Coronary artery (tissue), 2 donors: ENCODE measurements at places on chromosomes 2 and 18.

- DNase-seq, result no peak
These were observed 445.5 kb downstream of the ZEB2 start for GRCh38 chr2:144074450-144074849.

DNA sequence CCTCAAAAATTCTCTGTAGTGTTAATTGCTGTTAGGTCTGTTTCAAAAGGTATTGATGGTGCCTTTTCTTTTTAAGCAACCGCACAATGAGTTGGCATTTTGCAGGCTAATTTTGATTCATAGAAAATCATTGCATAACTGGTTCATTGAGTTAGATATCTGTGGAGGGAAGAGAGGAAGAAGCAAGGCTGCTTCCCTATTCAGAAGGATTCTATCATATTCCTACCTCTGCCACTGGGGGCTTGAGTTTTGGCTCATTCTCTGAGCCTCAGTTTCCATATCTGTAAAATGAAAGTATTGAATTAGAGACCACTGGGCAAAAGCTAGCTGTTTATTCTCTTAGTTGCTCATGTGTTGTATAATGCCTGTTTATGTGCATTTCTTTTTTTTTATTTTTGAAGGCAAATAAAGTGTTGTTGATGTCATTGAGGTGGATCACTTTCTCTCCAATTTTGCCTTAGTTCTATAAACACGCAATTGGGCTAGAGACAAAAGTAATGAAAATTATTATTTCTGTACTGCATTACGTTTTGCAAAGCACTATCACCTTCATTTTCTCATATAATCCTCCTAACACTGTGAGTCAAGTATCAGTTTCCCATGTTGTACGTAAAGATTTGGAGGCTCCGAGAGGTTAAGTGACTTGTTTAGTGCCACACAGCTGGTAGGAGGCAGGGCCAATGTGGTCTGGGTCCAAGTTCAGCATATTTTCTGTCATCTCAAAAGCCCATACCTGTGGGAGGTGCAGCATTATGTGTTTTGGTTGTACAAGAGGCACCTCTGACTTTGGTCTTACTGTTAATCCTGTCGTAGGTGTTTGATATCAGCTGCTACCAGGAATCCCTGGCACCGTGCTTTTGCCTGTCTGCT, 5.9 kb downstream of the TRIB2 start:
- no peak for DNase-seq

GRCh38 chr2:216688731-216689340, 6.5 kb downstream of the IGFBP5 start:
- DNase-seq, result no peak

- no peak for DNase-seq
These were observed 573.7 kb downstream of the THSD7B start for GRCh38 chr2:137339051-137339450.

DNA sequence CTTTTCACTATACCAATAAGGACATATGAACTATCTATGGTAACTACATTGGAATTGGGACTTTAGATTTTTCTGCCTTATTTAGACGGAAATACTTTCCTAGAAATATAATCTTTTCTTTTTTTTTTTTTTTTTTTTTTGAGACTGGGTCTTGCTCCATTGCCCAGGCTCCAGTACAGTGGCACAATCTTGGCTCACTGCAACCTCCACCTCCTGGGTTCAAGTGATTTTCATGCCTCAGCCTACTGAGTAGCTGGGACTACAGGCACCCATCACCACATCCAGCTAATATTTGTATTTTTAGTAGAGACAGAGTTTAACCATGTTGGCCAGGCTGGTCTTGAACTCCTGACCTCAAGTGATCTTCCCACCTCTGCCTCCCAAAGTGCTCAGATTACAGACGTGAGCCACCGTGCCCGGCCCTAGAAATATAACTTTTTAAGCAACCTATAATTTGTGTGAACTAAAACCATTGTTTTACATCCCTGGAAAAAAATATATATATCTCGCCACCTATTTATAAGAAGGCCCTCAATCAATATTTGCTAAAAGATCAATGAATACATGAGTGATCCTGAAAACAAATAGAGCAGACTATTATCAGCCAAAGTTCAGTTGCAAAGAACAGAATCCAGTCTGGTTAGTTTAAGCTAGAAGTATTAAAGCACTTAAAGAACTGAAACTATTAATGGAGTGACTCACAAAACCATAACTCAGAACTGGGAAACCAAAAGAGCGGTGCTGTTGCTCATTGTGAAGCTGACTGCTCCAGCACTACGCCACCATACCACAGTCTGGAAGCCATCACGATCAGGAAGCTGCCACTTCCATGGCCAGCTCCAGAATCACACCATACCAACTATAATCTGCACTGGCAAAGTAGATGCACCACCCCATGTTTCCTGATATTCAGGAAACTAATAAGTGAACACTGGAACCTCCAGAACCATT, 8.4 kb upstream of the HNRNPLL start:
- no peak for DNase-seq

DNA sequence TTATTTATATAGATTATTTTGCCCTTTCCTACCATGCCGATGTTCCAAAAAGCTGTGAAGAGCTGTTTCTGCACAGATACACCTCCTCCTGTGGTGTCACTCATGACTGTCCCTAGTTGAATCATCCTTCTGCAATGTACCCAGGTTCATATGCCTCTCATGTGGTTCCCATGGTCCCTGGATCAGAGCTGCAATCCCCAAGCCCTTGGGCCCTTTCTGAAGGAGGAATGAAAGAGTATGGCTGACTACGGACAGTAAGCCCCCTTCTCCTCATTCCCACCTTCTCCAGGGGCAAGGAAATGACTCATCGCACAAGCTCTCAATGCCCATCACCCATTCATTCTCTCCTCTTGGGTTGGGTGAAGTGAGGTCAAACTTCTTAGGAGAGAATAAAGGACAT, 63.9 kb upstream of the ACVR1 start:
- DNase-seq, result no peak

- DNase-seq, result no peak
These were observed 87.7 kb downstream of the SPRED2 start for GRCh38 chr2:65344689-65345088.

- DNase-seq, result no peak
These were observed 99.9 kb upstream of the MYO3B start for GRCh38 chr2:170077830-170078569.

DNA sequence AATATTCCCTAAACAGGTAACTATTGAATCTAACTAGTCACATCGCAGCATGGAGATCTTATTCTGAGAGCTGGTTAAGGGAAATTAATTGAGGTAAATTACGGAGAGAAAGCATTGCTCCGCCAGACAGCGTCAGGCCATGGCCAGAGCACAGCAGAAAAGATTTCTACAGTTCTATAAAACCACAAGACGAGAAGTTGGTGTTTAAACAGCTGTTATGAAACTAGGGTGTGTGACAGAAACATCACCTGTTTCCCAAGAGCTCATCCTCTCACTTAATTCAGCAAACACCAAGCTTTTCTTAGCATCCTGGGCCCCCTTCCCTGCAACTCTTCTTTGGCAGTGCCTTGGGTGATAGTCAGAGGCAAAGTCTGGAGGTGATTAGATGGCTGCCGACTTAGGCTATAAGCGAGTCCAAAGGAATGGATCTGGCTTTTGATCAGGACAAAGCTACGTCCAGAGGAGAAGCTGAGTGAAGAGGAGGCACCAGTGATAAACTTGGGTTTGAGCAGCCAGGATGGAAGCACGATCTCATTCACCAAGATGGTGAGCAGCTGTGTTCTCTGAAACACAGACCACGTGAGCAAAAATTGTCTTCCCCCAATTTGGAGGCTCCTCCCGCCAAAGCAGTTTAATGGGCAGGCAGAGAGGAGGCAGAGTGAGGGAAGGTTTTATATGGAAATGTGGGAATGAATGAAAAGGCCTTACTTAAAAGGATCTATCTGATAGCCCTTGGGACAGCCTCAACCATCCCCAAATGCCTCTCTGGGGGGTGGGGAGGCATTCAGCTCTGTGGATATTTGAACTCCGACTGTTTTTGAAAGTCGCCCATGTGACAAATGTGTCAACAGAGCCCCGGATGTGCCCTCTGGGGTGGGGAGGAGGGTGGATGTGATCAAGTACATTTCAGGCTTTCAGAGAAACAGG, 57.8 kb downstream of the PKDCC start:
- no peak for DNase-seq

- no peak for DNase-seq
These were observed 57.4 kb downstream of the RHBDD1 start for GRCh38 chr2:226893216-226893615.

DNA sequence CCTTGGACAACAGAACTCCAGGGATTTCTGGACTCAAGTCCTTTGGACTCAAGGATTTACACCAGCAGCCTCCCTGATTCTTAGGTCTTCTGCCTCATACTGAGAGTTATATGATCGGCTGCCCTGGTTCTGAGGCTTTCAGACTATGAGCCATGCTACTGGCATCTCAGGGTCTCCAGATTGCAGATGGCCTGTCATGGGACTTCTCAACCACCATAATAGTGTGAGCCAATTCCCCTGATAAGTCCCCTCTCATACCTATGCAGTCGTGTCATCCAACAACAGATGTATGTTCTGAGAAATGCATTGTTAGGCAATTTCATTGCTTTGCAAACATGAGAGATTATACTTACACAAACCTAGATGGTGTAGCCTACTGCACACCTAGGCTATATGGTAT, 61.4 kb upstream of the MSTN start:
- no peak for DNase-seq

GRCh38 chr2:176100547-176101140, 1.0 kb downstream of the HOXD12 start:
- no peak for DNase-seq

GRCh38 chr2:135831180-135831812, 5.7 kb downstream of the LCT start:
- DNase-seq, result no peak

DNA sequence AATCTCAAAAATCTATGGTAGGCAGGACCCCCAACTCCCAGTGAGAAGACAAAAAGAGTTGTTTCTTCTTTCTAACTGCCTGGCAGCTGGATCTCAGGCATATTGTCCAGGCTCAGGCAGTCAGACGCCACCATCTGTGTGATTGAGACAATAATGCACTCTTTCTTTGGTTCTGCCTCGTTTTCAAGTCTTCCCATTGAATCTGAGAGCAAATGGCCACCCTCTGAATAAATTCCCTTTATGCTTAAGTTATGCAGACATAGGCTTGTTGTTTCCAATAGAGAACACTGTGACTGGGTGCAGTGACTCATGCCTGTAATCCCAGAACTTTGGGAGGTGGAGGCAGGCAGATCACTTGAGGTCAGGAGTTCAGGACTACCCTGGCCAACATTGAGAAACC, 15.3 kb upstream of the CD207 start:
- no peak for DNase-seq

GRCh38 chr2:127400897-127401756, 13.4 kb upstream of the MAP3K2 start:
- DNase-seq, result no peak

DNA sequence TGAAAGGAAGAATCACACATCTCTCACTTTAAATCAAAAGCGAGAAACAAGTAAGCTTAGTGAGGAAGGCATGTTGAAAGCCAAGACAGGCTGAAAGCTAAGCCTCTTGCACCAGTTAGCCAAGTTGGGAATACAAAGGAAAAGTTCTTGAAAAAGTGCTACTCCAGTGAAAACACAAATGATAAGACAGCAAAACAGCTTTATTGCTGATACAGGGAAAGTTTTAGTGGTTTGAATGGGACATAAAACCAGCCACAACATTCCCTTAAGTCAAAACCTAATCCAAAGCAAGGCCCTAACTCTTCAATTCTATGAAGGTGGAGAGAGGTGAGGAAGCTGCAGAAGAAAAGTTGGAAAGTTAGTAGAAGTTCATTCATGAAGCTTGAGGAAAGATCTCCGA, 28.0 kb downstream of the LIMS1 start:
- no peak for DNase-seq

DNA sequence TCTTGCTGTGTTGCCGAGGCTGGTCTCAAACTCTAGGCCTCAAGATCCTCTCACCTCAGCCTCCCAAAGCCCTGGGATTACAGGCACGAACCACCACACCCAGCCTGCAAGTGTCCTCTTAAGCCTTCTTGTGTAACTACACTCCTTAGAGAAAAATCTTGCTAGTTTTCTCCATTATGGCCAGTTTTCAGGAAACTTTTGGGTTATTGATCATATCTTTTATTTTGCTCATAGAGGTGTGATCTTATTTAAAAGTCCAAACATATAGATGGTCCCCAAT, 2.4 kb downstream of the SOCS6 start:
- DNase-seq, result no peak

DNA sequence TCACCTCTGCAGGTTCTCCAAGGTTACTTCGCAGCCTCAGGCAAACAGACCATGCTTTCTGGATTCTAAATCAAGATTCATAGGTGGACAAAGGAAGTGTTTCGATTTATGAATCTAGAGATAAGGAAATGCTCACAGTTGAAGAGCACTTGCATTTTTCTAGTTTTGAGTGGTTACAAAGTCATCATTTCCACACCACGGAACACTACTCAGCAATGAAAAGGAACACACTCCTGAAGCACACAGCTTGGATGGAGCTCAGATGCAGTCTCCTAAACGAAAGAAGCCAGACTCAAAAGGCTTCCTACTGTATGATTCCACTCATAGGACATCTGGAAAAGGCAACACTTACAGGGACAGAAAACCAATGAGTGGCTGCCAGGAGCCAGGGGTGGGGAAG, 31.7 kb downstream of the SDC1 start:
- no peak for DNase-seq

DNA sequence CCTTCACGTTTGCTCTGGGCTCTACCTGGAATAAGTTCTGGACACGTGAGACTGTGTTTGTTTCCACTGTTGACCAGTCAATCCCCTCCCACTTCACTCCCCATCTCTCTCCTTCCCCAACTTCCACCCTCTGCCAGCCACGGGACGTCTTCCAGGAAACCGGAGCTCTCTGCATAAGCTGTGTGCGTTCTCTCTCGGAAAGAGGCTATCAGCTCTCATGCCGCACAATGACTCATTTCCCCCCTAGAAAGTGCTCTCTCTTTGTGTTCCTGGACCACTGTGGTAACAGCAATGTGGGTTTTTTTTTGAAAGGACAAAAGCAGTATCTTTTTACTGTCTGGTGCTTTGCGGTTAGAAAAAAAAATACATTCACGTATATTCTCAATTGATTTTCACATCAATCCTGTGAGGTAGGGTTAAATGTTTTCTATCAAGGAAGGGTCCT, 10.2 kb downstream of the PROKR1 start:
- DNase-seq, result no peak

GRCh38 chr2:223459328-223459939, 142.7 kb downstream of the SCG2 start:
- no peak for DNase-seq

- DNase-seq, result no peak
These were observed 143.7 kb upstream of the SYT4 start for GRCh38 chr18:43420950-43421349.

DNA sequence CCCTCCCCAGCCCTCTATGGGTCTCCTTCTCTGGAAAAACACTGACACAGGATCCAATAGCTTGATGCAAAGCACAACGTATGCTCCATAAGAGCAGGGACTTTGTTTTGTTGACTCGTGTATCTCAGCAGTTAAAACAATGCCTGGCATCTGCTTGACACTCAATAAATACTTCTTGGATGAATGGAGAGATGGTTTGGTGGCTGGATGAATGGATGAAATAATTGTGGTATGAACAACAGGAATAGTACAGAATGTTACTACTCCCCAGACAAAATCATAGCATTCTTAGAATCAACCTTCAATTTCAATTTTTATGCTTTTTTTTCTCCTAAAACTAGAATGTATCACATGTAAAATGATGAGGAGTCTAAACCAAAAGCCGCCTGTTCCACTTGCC, 57.4 kb downstream of the KCNE4 start:
- DNase-seq, result no peak
